ENCODE measurements at places on chromosomes 7 and 10.

- no peak overlapping the region for H3K4me3 ChIP-seq
- H3K36me3 ChIP-seq = no peaks in the 10 kb centered on the region
- H3K27ac ChIP-seq = no peak overlapping the region
- H3K27me3 ChIP-seq = peaks cover 2% of the 10 kb centered on the region
These were observed 11.4 kb downstream of the PTPRN2 start for GRCh38 chr7:158576050-158576762.

DNA sequence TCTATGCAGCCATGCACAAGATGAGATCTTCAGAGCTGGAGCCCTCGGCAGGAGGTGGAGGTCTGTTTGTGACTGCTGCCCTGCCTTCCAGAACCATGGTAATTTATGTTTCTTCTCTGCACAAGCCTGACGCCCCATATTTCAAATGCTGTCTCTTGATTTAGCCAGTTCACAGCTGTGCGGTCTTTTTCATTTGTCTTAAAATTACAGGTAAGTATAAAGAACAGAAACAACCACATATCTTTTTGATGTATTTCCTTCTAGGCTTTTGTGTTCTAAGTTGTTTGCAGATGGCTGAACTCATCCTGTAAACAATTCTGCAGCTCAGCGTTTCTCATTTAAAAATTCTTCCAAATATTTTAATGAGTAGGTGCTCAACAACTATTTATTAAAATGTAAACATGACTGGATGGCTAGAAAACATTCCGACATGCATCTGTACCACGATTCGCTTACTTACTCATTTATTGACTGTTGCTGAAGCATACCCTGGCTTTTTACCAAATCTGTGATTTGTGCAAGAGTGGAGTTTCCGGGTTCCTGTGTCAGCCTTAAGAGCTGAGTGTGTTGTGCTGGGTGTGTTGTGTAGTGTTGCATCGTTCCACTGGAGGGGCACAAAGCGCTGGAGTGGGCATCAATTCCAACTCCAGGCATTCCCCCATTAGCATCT, 58.9 kb downstream of the PIP4K2A start:
- DNase-seq = no peak
- H3K36me3 ChIP-seq = peaks cover 43% of the 10 kb centered on the region
- no peaks in the 10 kb centered on the region for H3K27me3 ChIP-seq
- peak overlapping the region; percentile 85 for H3K27ac ChIP-seq

GRCh38 chr7:80082213-80082612, 52.4 kb upstream of the GNAI1 start:
- no peak for DNase-seq
- no peaks in the 10 kb centered on the region for H3K27me3 ChIP-seq
- H3K36me3 ChIP-seq = no peaks in the 10 kb centered on the region
- no peak overlapping the region for H3K27ac ChIP-seq
- no peak overlapping the region for H3K4me3 ChIP-seq

- no peak overlapping the region for H3K4me3 ChIP-seq
- H3K36me3 ChIP-seq = no peaks in the 10 kb centered on the region
- DNase-seq = no peak
- H3K27me3 ChIP-seq = peaks cover 19% of the 10 kb centered on the region
- H3K27ac ChIP-seq = no peak overlapping the region
These were observed 20.7 kb upstream of the RAPGEF5 start for GRCh38 chr7:22377703-22378102.

- H3K36me3 ChIP-seq = no peaks in the 10 kb centered on the region
- H3K4me1 ChIP-seq = no peaks in the 10 kb centered on the region
- no peak overlapping the region for H3K4me3 ChIP-seq
- H3K27ac ChIP-seq = no peak overlapping the region
- no peak for DNase-seq
These were observed 111.2 kb downstream of the SAMD9 start for GRCh38 chr7:93006480-93007095.

DNA sequence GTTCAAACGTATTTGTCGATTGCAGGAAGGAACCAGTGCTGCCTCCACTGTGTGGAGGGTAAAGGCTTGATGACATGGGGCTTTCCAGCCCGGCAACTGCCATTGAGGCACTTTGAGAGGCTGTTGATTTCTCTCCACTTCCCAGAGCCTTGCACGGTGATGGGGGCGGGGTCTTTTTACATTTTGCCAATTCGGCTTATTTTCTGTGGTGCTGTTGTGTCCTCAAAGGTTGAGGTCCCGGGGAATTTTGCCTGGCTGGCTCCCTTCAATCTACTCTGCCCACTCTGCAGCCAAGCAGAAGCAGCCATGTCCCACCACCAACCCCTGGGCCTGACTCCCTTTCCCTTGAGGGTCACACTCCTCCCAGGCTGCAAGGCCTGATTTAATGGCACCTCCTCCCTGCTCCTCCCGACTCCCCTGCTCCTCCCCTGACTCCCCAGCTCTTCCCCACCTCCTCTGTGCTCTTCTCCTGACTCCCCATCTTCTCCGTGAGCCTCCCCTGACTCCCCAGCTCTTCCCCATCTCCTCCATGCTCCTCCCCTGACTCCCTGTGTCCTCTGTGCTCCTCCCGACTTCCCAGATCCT, 39.0 kb downstream of the OAT start:
- no peak overlapping the region for H3K27ac ChIP-seq
- peaks cover 26% of the 10 kb centered on the region for H3K27me3 ChIP-seq
- no peaks in the 10 kb centered on the region for H3K4me1 ChIP-seq

DNA sequence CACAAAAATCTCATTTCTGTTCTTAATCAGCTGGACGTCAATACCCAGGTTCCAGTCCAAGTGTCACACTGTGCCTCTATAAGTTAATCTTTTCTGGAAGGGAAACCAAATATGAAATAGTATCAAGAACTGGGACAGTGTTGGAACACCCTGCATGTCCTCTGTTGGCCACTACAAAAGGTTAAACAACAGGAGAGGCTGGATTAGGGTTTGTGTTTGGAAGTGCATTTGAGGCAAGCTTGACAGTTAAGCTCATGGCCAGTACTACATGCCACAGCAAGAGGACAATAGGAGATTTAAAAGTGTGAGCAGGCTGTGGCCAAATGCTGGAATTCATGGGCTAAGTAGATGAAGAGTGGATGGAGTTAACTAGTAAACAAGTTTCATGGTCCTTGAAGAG, 751.5 kb downstream of the AUTS2 start:
- no peak overlapping the region for H3K27ac ChIP-seq
- no peaks in the 10 kb centered on the region for H3K27me3 ChIP-seq
- peaks cover 8% of the 10 kb centered on the region for H3K4me1 ChIP-seq
- no peak overlapping the region for H3K4me3 ChIP-seq

GRCh38 chr10:110011681-110012080, 3.9 kb downstream of the ADD3 start:
- peaks cover 7% of the 10 kb centered on the region for H3K36me3 ChIP-seq
- no peak overlapping the region for H3K4me3 ChIP-seq
- no peak for DNase-seq
- H3K4me1 ChIP-seq = peaks cover 58% of the 10 kb centered on the region
- no peaks in the 10 kb centered on the region for H3K27me3 ChIP-seq

DNA sequence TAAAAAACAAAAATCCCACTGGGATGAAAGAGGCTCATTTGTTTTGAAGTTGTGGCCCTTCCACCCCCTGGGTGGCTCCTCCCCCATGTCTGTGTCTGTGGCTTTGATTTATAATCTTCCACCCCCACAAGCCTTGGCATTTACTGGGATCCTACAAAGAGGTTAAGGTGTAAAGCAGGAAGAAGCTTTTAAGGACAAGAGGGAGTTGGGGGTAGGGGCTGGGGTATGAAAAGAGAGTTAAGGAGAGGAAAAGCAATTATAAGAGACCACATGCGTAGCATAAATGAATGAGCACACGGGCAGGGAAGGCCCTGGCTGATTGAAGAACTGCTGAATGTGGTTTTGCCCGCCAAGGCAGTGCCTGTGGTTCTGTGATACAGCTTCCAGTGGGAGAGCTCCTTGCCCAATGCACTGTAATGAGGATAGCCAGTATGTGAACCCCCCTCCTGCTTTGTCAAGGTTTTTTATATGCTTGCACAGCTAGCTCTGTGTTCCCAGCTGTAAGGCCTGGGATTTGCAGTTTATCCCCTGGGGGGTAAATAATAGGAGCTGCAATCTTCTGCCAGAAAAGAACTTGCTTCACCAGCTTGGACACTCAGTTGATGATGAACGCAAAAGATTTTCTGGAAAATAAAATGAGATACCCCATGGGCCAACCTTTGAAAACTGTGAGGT, 34.7 kb upstream of the KMT2E start:
- peaks cover 49% of the 10 kb centered on the region for H3K4me1 ChIP-seq
- H3K27me3 ChIP-seq = no peaks in the 10 kb centered on the region
- no peak for DNase-seq
- H3K27ac ChIP-seq = peak overlapping the region; percentile 38
- peaks cover 44% of the 10 kb centered on the region for H3K36me3 ChIP-seq

All from activated T-helper 2 cell treated with anti-CD3 and anti-CD28 coated beads, Interferon-gamma antibody, Interleukin-2, Interleukin-4, amounts not matched to agents 10 μg/mL and 5 μg/mL and 100 μg/mL, durations not matched to agents 14 hours and 24 hours and 36 hours (primary cell).